Foreskin fibroblast (primary cell): ENCODE measurements at places on chromosomes 5 and 9.
A peak's percentile ranks its signal among the peaks of the same experiment; 100 is the strongest.

- DNase-seq = no peak
Observed at GRCh38 chr9:106111039-106111730, 416.8 kb downstream of the TMEM38B start.

DNA sequence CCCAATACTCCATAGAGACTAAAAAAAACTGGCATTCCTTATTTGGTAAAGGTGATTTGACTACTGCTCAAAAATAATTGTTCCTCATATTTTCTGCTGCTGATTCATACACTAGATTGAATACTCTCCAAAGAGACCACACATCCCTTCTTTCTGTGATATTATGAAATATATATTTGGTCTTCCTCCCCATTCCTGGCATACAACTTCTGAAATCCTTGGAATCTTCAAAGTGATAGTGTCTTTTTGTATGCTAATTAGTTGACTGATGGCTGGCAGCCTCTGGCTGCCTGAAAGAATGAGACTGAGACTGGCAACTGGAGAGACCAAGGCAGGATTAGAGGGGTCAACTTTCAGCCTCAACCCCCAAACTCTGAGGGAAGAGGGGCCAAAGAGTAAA is 348.0 kb upstream of the RFX3 start:
- DNase-seq = no peak

- no peak for DNase-seq
Observed at GRCh38 chr5:1371218-1371971, 26.5 kb upstream of the CLPTM1L start.

- DNase-seq = no peak
Observed at GRCh38 chr9:134784577-134785305, 95.9 kb upstream of the FCN2 start.

- DNase-seq = no peak
Observed at GRCh38 chr9:93660352-93661046, 84.1 kb downstream of the PHF2 start.

GRCh38 chr9:110188101-110188500 is 19.9 kb downstream of the C9orf152 start:
- DNase-seq = no peak

DNA sequence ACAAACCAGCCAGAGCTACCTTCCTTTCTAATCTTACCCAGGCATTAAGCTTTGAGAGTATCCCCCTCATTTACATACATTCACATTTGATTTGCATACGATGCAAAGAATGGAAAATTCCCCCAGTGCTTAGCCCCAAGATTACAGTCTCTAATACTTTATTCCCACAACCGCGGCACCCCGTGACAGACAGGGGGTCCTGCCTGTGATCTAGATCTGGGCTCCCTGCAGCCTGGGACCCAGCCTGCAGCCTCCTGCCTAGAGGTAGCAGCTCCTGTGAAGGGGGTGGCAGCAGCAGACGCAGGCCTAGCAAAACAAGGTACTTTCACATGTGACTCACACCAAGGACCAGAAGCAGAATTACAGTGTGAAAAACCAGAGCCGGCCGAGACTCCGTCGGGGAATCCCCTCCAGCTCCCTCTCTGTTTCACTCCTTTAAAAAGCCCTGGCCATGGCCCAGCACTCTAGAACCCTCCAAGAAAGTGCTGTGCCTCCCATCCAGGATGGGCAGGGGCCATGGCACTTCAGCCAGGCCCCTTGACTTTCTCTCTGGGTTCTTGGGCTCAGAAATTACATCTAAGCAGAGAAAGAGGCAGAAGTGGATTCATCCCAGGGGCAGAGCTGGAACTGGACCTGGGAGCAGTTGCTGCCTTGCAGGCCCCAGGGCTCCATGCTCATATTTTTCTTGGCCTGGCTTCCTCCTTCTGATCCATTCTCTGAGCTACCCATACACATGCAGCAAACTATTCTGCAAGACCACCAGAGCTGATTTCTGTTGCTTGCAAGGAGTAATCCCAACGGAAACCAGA is 14.0 kb upstream of the TCF7 start:
- DNase-seq = peak; percentile 35

- no peak for DNase-seq
Observed at GRCh38 chr9:120331913-120332312, 248.1 kb downstream of the CDK5RAP2 start.

- no peak for DNase-seq
Observed at GRCh38 chr9:77933019-77933418, 98.6 kb downstream of the GNAQ start.

DNA sequence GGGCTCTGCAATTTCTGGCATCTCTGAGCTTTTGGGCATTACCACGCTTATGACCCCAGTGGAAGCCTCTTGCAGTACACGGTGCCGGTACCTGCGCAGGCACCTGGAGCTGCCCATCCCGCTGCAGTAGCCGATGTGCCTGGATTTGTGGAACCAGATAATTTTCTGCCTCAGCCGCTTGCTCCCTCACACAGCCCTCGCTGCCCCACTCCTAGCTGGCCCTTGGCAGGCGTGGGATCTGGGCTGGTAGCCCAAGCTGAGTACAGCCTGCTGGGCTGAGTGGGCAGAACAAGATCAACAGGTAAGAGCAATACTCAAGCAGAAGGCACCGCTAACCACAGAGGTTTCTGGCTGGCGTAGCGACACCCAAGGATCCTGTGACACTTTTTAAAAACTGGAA is 1808.8 kb upstream of the ACO1 start:
- no peak for DNase-seq

DNA sequence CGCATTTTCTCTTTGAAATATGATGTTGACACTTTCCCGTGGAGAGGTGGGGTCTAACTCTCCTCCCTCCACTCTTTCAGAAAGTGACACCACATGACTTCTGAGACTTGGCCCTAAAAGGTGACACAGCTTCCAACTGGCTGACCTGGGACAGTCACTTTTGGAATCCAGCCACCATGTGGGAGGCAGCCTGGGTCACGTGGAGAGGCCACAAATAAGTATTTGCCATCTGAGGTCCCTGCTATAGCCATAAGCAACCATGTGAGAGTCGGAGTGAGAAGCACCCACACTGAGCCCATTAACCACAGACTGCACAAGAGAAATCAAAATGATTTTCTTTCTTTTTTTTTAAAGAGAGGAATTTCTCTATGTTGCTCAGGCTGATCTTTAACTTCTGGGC is 4.1 kb upstream of the PHYKPL start:
- DNase-seq = no peak

DNA sequence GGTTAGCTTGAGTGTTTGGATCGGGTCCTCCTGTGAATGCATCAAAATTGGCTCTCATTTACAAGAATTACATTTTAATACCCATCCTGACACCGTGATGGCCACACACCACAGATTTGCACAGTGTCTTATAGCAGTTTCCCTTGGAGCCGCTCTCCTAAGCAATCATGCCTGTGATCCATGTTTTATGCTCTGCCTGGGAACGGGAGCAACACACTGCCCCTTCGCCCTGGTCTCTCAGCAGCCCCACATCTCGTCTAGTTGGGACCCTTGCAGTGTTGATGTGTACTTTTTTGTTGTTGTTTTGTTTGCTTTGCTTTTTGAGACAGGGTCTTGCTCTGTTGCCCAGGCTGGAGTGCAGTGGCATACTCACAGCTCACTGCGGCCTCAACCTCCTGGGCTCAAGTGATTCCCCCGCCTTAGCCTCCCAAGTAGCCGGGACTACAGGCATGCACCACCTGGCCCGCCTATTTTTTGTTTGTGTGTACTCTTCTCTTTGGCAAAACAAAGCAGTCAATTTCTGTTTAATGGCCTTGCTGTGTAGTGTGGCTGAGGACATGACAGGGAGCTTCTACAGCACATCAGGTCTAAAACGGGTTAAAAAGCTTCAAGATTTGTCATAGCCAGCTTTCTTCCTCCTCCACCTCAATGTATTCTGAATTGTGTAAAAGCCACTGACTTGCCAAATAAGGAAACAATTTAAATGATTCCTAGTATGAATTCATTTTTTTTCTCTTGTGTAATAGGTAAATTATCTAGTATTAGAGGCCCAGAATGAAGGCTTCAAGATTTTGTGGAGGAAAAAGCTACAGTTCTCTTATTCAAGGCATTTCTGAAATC is 101.6 kb upstream of the TBCA start:
- DNase-seq = no peak

GRCh38 chr5:50547303-50547702 is 106.2 kb upstream of the EMB start:
- no peak for DNase-seq

GRCh38 chr5:78003919-78004318 is 227.8 kb upstream of the TBCA start:
- peak; percentile 1 for DNase-seq

DNA sequence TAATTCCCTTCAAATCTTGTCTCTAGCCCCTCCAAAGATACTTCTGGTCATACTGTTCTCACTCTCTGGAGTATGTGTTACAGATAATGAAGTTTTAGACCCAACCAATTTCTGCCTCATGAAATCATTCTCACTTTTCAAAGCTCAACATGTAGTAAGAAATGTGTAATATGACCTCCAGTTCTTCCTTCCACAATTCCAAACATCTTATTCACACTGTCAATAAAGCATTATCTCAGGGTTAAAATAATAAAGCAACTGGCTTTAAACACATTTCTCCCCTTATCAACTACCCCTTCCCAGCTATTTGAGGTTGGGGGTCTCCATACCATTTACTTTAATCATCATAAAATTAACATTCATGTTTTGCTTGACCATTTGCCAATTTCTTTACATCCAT is 654.1 kb downstream of the RAB3C start:
- DNase-seq = peak; percentile 45

DNA sequence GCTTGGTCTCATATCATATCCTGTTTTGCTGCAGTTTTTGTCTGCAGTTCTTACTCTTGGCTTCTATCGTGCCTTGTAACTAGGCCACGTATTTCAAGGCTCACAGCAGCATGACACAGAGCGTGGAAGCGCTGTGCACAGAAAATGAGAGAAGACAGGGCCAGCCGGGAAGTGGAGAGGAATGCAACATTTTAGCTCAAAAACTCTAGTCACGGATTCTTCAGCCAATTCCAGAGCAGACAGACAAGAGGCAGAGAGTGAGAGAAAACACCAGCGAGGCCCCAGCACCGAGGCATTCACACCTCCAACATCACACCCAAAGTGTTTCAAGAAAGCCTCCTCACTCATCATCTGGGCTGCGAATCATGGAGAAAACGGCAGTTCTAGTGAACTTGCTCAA is 160.8 kb downstream of the DNAH5 start:
- DNase-seq = no peak
